ENCODE measurements at places on chromosomes 5 and 9. TPM values are rescaled to one million over a fixed set of nuclear protein-coding genes. Genes with fewer than 3 reads are reported as not detected.

The HACD4 gene
- 1.2 TPM for total RNA-seq

The PCSK5 gene
- total RNA-seq = 17.8 TPM

The C1QTNF3 gene
- 2.1 TPM for total RNA-seq

DNA sequence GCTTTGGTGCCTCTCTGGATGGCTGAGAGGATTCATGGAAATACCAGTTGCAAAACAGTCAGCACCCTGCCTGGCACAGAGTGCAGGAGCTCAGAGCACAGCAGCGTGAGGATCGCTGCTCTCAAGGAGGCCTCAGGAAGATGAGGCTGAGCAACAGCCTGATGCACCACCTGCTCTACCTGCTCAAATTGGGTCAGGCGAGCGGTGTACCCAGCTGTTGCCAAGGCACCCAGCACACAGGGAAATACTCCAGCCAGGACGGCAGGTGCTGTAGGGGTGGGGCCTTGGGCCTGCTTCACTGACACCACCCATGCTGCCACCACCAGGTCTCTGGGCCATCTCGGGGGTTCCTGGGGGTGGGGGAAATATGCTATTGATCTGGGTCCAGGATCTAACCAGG, 4.3 kb downstream of the EEIG1 start:
- no peak overlapping the region for H3K4me3 ChIP-seq
- no peaks in the 10 kb centered on the region for H3K36me3 ChIP-seq
- peak overlapping the region; percentile 83 for H3K27ac ChIP-seq
- H3K27me3 ChIP-seq = no peaks in the 10 kb centered on the region
- no peak for DNase-seq
- peaks cover 66% of the 10 kb centered on the region for H3K4me1 ChIP-seq

The RNF208 gene
- 14.8 TPM for total RNA-seq

The GDNF gene
- total RNA-seq = 4.7 TPM

- no peak overlapping the region for H3K27ac ChIP-seq
- H3K4me1 ChIP-seq = no peaks in the 10 kb centered on the region
- H3K36me3 ChIP-seq = peaks cover 62% of the 10 kb centered on the region
- DNase-seq = no peak
- no peak overlapping the region for H3K4me3 ChIP-seq
These were observed 66.5 kb downstream of the TEX10 start for GRCh38 chr9:100286257-100286656.

The NR5A1 gene
- total RNA-seq = 0.39 TPM

The KDM4C gene
- total RNA-seq = 34.0 TPM

DNA sequence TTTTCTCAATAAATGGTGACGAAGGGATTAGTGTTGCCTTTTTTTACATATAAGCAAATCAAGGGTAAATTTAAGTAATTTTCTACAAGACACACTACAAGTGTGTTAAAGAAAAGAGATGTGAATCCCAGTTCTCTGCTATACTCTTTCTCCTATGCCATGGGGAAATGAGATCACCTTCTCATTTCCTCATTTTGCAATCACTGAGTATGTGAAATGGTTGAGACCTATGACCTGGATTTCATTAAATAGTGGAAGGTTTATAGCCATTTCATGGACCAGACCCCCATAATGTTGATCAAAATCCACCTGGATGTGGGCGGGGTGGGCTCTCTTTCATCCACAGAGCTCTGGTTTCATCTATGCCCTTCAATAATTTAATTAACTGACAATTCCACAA, 66.9 kb upstream of the SLIT3 start:
- DNase-seq = no peak
- no peaks in the 10 kb centered on the region for H3K27me3 ChIP-seq
- H3K4me3 ChIP-seq = no peak overlapping the region

- no peak overlapping the region for H3K27ac ChIP-seq
- H3K4me1 ChIP-seq = no peaks in the 10 kb centered on the region
- 0 out of 2 replicates have a peak, but pooled peaks cover 4% of the 10 kb centered on the region for H3K36me3 ChIP-seq
- no peaks in the 10 kb centered on the region for H3K27me3 ChIP-seq
- no peak overlapping the region for H3K4me3 ChIP-seq
These were observed 647.8 kb downstream of the TAF11L14 start for GRCh38 chr5:18281947-18282581.

GRCh38 chr5:116959843-116960242, 385.2 kb upstream of the SEMA6A start:
- H3K27me3 ChIP-seq = no peaks in the 10 kb centered on the region
- no peak overlapping the region for H3K27ac ChIP-seq
- H3K4me1 ChIP-seq = peaks cover 13% of the 10 kb centered on the region
- no peak overlapping the region for H3K4me3 ChIP-seq
- DNase-seq = no peak
- H3K36me3 ChIP-seq = no peaks in the 10 kb centered on the region

GRCh38 chr5:159061179-159061796, 38.4 kb downstream of the EBF1 start:
- DNase-seq = no peak
- no peak overlapping the region for H3K4me3 ChIP-seq
- no peaks in the 10 kb centered on the region for H3K36me3 ChIP-seq
- no peak overlapping the region for H3K27ac ChIP-seq

The TEX48 gene
- not detected for total RNA-seq

- H3K4me3 ChIP-seq = no peak overlapping the region
- no peaks in the 10 kb centered on the region for H3K27me3 ChIP-seq
- H3K36me3 ChIP-seq = no peaks in the 10 kb centered on the region
- peaks cover 16% of the 10 kb centered on the region for H3K4me1 ChIP-seq
- no peak overlapping the region for H3K27ac ChIP-seq
- DNase-seq = no peak
These were observed 34.5 kb downstream of the TXNDC8 start for GRCh38 chr9:110303133-110303532.

GRCh38 chr5:36385495-36385894, 83.8 kb upstream of the RANBP3L start:
- no peak overlapping the region for H3K4me3 ChIP-seq
- no peak for DNase-seq
- H3K27me3 ChIP-seq = peaks cover 5% of the 10 kb centered on the region
- H3K4me1 ChIP-seq = peaks cover 11% of the 10 kb centered on the region
- no peak overlapping the region for H3K27ac ChIP-seq
- H3K36me3 ChIP-seq = no peaks in the 10 kb centered on the region

DNA sequence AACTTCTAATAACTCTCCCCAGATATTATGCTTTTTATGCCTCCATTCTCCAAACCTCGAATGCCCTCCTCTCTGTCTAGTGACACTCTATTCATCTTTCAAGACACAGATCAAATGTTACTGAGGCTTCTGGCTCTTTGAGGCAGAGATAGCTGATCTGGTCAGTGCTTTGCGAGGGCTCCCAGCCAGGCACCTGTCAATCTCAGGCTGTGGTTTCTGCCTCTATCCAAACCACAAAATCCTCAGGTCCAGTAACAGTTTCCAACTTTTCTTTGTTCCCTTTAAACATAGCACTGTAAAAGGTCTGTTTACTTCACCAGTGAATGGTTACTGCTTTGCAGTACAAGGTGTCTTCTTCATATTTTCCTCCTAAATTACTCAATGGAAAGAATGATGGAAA, 11.5 kb upstream of the STK32A start:
- no peaks in the 10 kb centered on the region for H3K27me3 ChIP-seq
- no peak overlapping the region for H3K4me3 ChIP-seq
- DNase-seq = no peak
- H3K36me3 ChIP-seq = no peaks in the 10 kb centered on the region
- peaks cover 13% of the 10 kb centered on the region for H3K4me1 ChIP-seq

GRCh38 chr5:36606428-36607113, at the start of gene SLC1A3:
TSS of gene SLC1A3 (plus strand) at chr5:36606606. CDS start at chr5:36608424, 1,818 bp downstream.
- peak within 1 kb of the TSS; percentile 95 for H3K27ac ChIP-seq
- peaks cover 33% of the 10 kb centered on the region for H3K36me3 ChIP-seq
- DNase-seq = peak; percentile 62
- no peaks in the 10 kb centered on the region for H3K27me3 ChIP-seq

The ABCA2 gene
- total RNA-seq = 25.9 TPM

- H3K4me1 ChIP-seq = 0 out of 2 replicates have a peak, but pooled peaks cover 2% of the 10 kb centered on the region
- DNase-seq = no peak
- no peak overlapping the region for H3K27ac ChIP-seq
- no peaks in the 10 kb centered on the region for H3K36me3 ChIP-seq
- no peaks in the 10 kb centered on the region for H3K27me3 ChIP-seq
These were observed 278.9 kb upstream of the IZUMO3 start for GRCh38 chr9:24824607-24825006.

DNA sequence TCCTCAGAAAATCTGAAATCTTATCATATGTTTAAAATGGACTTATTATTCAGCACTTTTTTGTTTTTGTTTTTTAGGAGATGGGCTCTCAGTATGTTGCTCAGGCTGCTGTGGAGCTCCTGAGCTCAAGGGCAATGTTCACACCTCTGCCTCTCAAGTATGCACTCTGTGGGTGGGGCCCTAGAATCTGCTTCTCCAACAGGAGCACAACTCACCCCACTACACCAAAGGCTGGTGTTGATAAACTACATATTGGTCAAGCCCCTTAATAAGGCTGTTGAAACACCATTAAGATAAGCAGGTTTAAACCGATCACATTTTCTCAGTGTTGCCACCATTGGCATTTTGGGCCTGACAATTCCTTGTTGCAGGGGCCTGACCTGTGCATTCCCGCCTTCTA, 131.6 kb downstream of the FANCC start:
- H3K4me3 ChIP-seq = no peak overlapping the region
- H3K4me1 ChIP-seq = peaks cover 41% of the 10 kb centered on the region
- no peak for DNase-seq
- no peak overlapping the region for H3K27ac ChIP-seq

DNA sequence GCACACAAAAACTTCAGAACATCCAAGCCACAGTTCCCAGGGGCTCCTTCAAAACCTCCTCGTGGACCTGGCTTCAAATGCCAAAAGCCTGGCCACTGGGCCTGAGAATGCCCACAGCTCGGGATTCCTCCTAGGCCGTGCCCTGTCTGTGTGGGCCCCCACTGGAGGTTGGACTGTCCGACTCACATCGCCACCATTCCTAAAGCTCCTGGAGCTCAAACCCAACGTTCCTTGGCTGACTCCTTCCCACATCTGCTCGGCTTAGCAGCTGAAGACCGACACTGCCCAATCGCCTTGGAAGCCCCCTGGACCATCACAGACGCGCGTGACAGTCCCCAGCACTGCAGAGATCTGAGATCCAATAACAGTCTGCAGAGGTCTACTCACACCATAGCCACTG, 7.7 kb downstream of the SIT1 start:
- H3K4me3 ChIP-seq = no peak overlapping the region
- H3K27me3 ChIP-seq = peaks cover 11% of the 10 kb centered on the region
- H3K4me1 ChIP-seq = peaks cover 12% of the 10 kb centered on the region
- peaks cover 14% of the 10 kb centered on the region for H3K36me3 ChIP-seq
- no peak overlapping the region for H3K27ac ChIP-seq
- no peak for DNase-seq

DNA sequence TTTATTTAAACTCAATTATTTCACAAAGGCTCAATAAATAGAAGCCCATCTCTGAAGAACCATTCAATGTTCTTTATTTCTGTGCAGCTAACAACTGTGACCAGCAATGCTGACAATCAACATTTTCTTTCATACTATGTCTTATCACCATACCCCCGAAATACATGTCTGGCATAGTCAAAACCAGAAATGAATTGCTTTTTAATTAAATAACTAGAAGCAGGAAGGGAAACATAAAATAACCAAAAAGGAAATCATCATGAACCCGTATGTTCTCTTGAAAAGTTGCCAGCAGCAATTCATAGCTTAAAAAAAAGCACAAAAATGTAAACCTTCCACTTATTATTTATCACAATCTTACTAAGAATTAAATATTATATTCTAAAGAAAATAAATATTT, 212.4 kb downstream of the TMEM232 start:
- H3K27me3 ChIP-seq = no peaks in the 10 kb centered on the region
- no peak overlapping the region for H3K27ac ChIP-seq
- no peaks in the 10 kb centered on the region for H3K36me3 ChIP-seq
- peaks cover 39% of the 10 kb centered on the region for H3K4me1 ChIP-seq

- peaks cover 12% of the 10 kb centered on the region for H3K4me1 ChIP-seq
- no peaks in the 10 kb centered on the region for H3K36me3 ChIP-seq
- no peaks in the 10 kb centered on the region for H3K27me3 ChIP-seq
- no peak for DNase-seq
These were observed 46.6 kb downstream of the RAB3C start for GRCh38 chr5:58629271-58630159.

The C7 gene
- 1.4 TPM for total RNA-seq

GRCh38 chr9:72597181-72597517, 75.7 kb downstream of the TMC1 start:
- no peak overlapping the region for H3K27ac ChIP-seq
- H3K27me3 ChIP-seq = no peaks in the 10 kb centered on the region
- no peak overlapping the region for H3K4me3 ChIP-seq
- H3K36me3 ChIP-seq = no peaks in the 10 kb centered on the region
- H3K4me1 ChIP-seq = peaks cover 15% of the 10 kb centered on the region

The FUT7 gene
- total RNA-seq = not detected

DNA sequence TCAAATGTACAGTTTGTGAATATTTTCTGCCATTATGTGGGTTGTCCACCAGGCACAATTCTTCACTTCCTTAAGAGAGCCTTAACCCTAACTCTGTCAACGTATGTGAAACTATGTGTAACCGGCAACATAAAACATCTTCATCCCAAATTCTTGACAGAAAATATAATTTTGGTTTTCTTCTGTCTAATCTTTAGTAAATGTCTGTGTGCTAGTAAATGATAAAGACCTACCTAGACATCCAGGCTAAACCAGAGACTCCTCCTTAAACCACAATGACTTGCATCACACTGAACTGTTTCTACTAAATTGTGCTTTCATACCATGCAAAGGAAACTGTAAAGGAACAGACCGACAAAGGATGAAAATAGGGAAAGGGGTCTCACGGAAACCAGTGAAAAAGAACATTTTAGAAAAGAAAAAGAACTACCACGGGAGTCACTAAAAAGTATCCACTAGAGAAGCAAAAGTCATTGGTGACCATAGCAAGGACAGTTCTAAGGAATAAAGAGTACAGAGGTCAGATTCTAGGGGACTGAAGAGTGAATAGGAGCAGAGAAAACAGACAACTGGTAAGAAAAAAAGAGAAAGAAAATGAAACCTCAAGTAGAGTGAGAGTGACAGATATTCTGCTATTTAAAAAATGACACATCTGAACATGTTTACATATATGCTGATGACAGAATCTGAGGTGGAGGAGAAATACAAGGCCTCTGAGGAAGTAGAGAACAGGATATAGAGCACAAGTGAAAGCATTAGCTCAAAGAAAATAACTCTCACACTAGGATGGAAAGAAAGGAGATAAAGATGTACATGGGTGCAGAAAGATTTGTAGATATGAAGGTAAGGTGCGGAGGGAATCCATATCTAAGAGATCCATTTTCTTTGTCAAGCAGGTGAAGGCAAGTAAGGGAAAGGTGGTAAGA, 49.4 kb downstream of the FNIP1 start:
- H3K27ac ChIP-seq = no peak overlapping the region
- no peak for DNase-seq
- H3K4me1 ChIP-seq = peaks cover 6% of the 10 kb centered on the region
- no peaks in the 10 kb centered on the region for H3K27me3 ChIP-seq
- peaks cover 11% of the 10 kb centered on the region for H3K36me3 ChIP-seq
- no peak overlapping the region for H3K4me3 ChIP-seq

DNA sequence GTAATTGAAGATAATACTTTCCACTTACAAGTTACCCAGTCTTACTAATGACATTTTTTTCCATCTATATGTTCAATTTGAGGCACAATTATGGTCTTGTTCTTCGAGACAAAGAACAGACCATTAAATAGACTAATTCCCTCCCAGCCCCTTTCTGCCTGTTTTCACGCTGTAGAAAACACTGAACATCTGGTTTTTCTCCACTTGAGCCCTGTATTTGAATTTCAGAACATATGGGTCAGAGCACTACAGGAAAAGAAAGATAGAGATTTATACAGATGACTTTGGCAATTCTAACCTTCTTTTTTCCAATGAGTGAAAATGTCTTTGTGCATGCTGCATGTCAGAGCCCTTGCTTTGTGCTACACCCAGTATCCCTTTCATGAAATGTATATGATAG, 506.9 kb downstream of the LRRC70 start:
- no peak overlapping the region for H3K27ac ChIP-seq
- H3K36me3 ChIP-seq = no peaks in the 10 kb centered on the region
- DNase-seq = no peak
- H3K4me1 ChIP-seq = no peaks in the 10 kb centered on the region

GRCh38 chr5:1789834-1790471, 9.7 kb downstream of the MRPL36 start:
- DNase-seq = no peak
- H3K36me3 ChIP-seq = no peaks in the 10 kb centered on the region
- H3K4me3 ChIP-seq = no peak overlapping the region

Measured in WTC11 (cell line).